A549 treated with Hydrocortisone at 1 μM for 4 hours (cell line): ENCODE measurements at places on chromosomes 5 and 9. TPM values are rescaled to one million over a fixed set of nuclear protein-coding genes. Genes with fewer than 3 reads are reported as not detected.

N4BP3 gene
- total RNA-seq, result 0.74 to 1.2 TPM (median 0.90 TPM) in 5 replicates

SLC6A19 gene
- total RNA-seq, result 0.33 to 0.40 TPM (median 0.37 TPM) in 5 replicates

OTP gene
- 0.03 to 0.16 TPM (median 0.13 TPM) in 5 replicates for total RNA-seq

C9orf57 gene
- total RNA-seq, result not detected in 5 replicates

NR5A1 gene
- 0.05 to 0.10 TPM (median 0.07 TPM) in 4 of 5 replicates, not detected in the other for total RNA-seq

STK32A gene
- total RNA-seq, result 0.21 to 0.38 TPM (median 0.24 TPM) in 5 replicates

SELENOP gene
- 0.08 to 0.56 TPM (median 0.18 TPM) in 5 replicates for total RNA-seq

TMEFF1 gene
- total RNA-seq, result 0.83 to 1.2 TPM (median 1.1 TPM) in 5 replicates

GKAP1 gene
- total RNA-seq, result 3.1 to 4.6 TPM (median 4.3 TPM) in 5 replicates

PLAC8L1 gene
- total RNA-seq, result 0.20 to 0.40 TPM (median 0.22 TPM) in 5 replicates

TMEM215 gene
- total RNA-seq, result 0.02 TPM in 1 of 5 replicates, not detected in the others

FOXD4L6 gene
- 0.06 to 0.07 TPM in 2 of 5 replicates, not detected in the others for total RNA-seq

DNAJB5 gene
- total RNA-seq, result 7.8 to 12.8 TPM (median 11.1 TPM) in 5 replicates

ACTBL2 gene
- 0.07 to 0.09 TPM in 2 of 5 replicates, not detected in the others for total RNA-seq

OCLN gene
- total RNA-seq, result 7.2 to 14.8 TPM (median 8.7 TPM) in 5 replicates

RMI1 gene
- total RNA-seq, result 10.3 to 18.7 TPM (median 13.4 TPM) in 5 replicates

SLCO6A1 gene
- total RNA-seq, result not detected in 5 replicates
